MG63 (cell line): ENCODE measurements at places on chromosomes 13 and 19. TPM values are rescaled to one million over a fixed set of nuclear protein-coding genes. Genes with fewer than 3 reads are reported as not detected.

Gene HSD17B14
- total RNA-seq, result not detected in 2 replicates

Gene ZNF587B
- total RNA-seq, result 4.6 and 7.6 TPM in 2 replicates

Gene OR7A5
- total RNA-seq, result not detected in 2 replicates

Gene KLK4
- not detected in 2 replicates for total RNA-seq

Gene MIPEP
- total RNA-seq, result 19.3 and 25.0 TPM in 2 replicates

Gene KLK8
- total RNA-seq, result not detected in 2 replicates

Gene CEACAM8
- total RNA-seq, result not detected in 2 replicates

GRCh38 chr19:12994701-12995595, at the start of gene NFIX:
Gene NFIX, plus strand, starts transcription at chr19:12995475. Its CDS starts 363 bp downstream, at chr19:12995838.
- peak; percentile 88 for DNase-seq

DNA sequence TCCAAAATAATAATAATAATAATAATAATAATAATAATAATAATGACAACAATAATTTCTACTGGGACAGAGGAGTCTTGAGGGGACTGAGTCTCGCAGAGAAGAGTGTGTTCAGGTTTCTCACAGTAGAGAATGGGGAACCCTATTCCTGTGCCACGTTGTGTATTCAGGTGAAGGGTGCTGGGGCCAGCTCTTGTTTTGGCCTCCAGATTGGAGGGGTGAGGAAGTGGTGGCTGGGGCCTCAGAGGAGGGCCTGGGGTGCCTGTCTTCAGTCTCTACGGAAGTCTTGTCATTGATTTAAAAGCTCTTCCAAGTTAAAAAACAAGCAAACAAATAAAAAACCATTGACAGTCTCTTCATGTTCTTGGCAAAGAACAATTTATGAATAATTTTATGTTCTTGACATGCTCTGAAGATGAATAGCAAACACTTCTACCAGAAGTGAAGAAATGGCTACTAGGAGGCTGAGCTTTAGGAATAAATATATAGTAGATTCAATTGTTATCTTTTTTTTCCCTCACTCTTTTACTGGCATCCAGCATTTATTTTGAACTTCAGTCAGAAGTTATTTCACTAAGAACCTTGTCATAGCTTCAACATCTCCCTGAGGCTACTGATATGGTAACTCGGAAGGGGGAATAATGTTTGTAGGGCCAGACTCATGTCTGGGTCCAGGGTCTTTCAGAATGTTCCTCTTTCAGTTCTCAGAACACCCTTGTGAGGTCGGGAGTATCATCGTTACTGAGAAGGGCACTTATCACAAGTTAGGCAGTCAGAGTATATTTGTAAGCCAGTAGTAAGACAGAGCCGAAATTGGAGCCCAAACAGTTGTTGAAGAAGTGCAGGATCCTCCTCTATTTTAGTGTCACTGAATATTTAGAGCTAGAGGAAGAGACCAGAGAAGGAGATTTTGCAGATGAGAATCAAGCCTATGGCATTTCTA, 13.1 kb downstream of the LRCH1 start:
- DNase-seq, result no peak

- DNase-seq, result no peak
Measured at GRCh38 chr13:39938596-39938995, 283.1 kb downstream of the COG6 start.

DNA sequence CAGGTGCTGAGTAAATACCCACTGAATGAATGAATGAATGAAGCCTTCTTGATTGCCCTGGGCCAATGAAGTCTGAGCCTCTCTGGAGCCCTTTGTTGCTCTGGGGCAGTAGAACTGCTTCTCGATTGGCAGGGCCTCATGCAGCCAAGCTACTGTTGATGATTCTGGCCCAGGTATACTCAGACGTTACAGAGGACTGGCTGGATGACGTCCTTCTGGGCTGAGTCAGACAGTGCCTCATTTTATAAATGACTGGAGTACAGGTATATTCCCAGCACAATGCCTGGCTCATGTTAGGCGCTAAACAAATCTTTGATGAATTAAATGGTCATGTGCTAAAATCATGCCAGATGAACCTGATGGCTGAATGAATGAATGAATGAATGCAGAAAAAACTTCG, 243.8 kb upstream of the MAB21L1 start:
- DNase-seq, result no peak

- DNase-seq, result no peak
Measured at GRCh38 chr13:21735701-21736401, 65.0 kb downstream of the FGF9 start.

GRCh38 chr13:83215627-83216026, 666.6 kb downstream of the SLITRK1 start:
- no peak for DNase-seq

DNA sequence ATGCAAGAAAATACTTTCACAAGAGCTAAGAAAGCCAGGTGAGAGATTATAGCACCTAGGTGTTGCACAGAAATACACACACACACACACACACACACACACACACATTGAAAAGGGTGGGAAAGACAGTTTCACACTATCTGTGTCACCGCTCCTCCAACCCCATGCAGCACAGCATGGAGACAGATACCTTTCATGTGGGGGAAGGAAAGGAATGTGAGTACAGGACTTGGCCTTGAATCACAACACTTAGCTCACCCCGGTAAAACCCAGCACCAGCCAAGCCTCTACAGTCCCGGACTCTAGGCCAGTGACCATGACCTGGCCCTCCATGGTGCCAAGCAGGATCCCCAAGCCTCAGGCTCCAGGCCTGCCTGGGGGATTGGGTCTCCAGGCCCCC, 462.0 kb upstream of the SPRY2 start:
- no peak for DNase-seq

DNA sequence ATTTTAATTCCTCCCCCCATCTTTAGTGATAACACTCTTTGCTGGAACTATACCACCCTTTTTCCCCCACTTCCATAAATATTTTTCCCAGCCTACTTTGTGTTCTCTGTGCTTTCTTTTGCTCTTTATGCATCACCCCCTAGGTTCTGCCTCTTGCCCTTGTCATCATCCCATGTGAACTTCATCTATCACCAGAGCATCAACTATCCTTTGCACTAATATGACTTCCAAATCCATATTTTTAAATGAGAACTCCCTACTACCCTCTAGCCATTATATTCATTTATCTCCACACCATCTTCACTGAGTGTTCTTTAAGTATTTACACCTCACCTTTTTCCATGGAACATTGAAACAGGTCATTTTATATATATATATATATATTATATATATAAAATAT, 452.7 kb downstream of the FOXO1 start:
- no peak for DNase-seq

- DNase-seq, result no peak
Measured at GRCh38 chr19:39318071-39318470, 2.6 kb downstream of the LRFN1 start.

DNA sequence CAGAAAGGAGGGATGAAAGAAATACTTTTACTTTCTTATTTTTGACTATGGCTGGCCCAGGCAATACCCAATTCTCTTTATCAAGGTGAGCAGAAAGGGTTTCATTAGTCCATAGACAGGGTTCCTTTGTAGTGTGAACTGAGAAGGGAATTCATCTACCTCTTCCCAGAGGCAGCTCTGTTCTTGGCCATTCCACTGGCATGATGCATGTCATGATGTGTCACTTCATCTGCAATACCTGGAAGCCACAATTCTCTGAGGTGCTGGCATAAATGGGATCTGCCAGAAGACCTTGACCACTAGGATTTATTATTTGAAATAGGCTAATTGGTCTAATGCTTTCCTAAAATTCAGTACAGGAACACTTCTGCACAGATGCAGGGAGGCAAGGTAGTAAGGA, 542.8 kb downstream of the RFC3 start:
- no peak for DNase-seq
